ENCODE measurements at places on chromosomes 13 and 19. TPM values are rescaled to one million over a fixed set of nuclear protein-coding genes. Genes with fewer than 3 reads are reported as not detected.
A peak's percentile ranks its signal among the peaks of the same experiment; 100 is the strongest.

The ELSPBP1 gene
- not detected for total RNA-seq

- H3K4me3 ChIP-seq = peak overlapping the region; percentile 58
- H3K27me3 ChIP-seq = no peaks in the 10 kb centered on the region
- H3K36me3 ChIP-seq = no peaks in the 10 kb centered on the region
- peak overlapping the region; percentile 99 for H3K27ac ChIP-seq
Observed at GRCh38 chr19:12783849-12784393, 7.4 kb upstream of the JUNB start.

The ZNF69 gene
- 12.2 TPM for total RNA-seq

The SIGLEC9 gene
- total RNA-seq = 24.8 TPM

- no peak overlapping the region for H3K27ac ChIP-seq
- DNase-seq = no peak
- H3K4me1 ChIP-seq = no peaks in the 10 kb centered on the region
- H3K27me3 ChIP-seq = no peaks in the 10 kb centered on the region
- no peak overlapping the region for H3K4me3 ChIP-seq
Observed at GRCh38 chr19:20186174-20186573, 19.2 kb downstream of the ZNF486 start.

The UHRF1 gene
- 1.3 TPM for total RNA-seq

DNA sequence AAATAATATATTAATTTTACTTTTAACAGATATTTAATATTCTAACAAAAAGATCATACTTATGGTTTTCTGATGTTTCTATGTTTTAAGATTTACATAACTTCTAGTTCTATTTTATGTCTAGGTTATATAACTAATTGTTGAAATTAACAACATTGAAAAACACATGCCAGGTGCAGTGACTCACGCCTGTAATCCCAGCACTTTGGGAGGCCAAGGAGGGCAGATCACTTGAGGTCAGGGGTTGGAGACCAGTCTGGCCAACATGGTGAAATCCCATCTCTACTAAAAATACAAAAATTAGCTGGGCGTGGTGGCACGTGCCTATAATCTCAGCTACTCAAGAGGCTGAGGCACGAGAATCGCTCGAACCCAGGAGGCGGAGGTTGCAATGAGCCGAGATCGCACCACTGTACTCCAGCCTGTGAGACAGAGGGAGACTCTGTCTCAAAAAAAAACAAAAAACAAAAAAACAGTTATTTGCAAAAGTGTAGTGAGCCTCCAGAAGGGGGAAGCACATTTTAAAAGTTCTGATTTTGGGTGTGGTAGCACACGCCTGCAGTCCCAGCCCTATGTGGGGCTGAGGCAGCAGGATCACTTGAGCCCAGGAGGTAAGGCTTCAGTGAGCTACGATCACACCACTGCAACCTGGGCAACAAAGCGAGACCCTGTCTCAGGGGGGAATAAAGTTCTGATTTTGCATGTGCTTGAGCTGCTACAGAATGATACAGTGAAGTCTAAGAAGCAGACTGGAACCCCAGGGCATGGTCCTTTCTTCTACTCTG lies 18.7 kb downstream of the MIPEP start:
- H3K4me3 ChIP-seq = no peak overlapping the region
- H3K27me3 ChIP-seq = no peaks in the 10 kb centered on the region
- no peak for DNase-seq
- peaks cover 26% of the 10 kb centered on the region for H3K4me1 ChIP-seq
- H3K27ac ChIP-seq = no peak overlapping the region

GRCh38 chr13:40213779-40214178 lies 452.7 kb downstream of the FOXO1 start:
- no peak for DNase-seq
- H3K4me1 ChIP-seq = no peaks in the 10 kb centered on the region
- no peak overlapping the region for H3K27ac ChIP-seq
- no peaks in the 10 kb centered on the region for H3K27me3 ChIP-seq
- no peaks in the 10 kb centered on the region for H3K36me3 ChIP-seq

The GGACT gene
- 3.4 TPM for total RNA-seq

GRCh38 chr19:16922592-16922934 lies 33.8 kb downstream of the F2RL3 start:
- no peak overlapping the region for H3K4me3 ChIP-seq
- H3K4me1 ChIP-seq = no peaks in the 10 kb centered on the region
- H3K27me3 ChIP-seq = no peaks in the 10 kb centered on the region
- H3K36me3 ChIP-seq = no peaks in the 10 kb centered on the region
- DNase-seq = no peak

- H3K27me3 ChIP-seq = no peaks in the 10 kb centered on the region
- no peak overlapping the region for H3K27ac ChIP-seq
- no peaks in the 10 kb centered on the region for H3K4me1 ChIP-seq
- no peaks in the 10 kb centered on the region for H3K36me3 ChIP-seq
- H3K4me3 ChIP-seq = no peak overlapping the region
Observed at GRCh38 chr19:22606954-22607652, 27.0 kb upstream of the ZNF492 start.

- H3K4me3 ChIP-seq = no peak overlapping the region
- no peak overlapping the region for H3K27ac ChIP-seq
- no peak for DNase-seq
- no peaks in the 10 kb centered on the region for H3K27me3 ChIP-seq
- no peaks in the 10 kb centered on the region for H3K36me3 ChIP-seq
Observed at GRCh38 chr19:16605553-16605994, 22.4 kb downstream of the MED26 start.

- peak overlapping the region; percentile 80 for H3K4me3 ChIP-seq
- H3K4me1 ChIP-seq = peaks cover 42% of the 10 kb centered on the region
- no peaks in the 10 kb centered on the region for H3K27me3 ChIP-seq
- DNase-seq = peak; percentile 62
Observed at GRCh38 chr13:41457589-41458186, 338 bp downstream of the RGCC start.

GRCh38 chr13:110445183-110445582 lies 116.3 kb downstream of the RAB20 start:
- H3K27me3 ChIP-seq = no peaks in the 10 kb centered on the region
- H3K27ac ChIP-seq = no peak overlapping the region
- no peak for DNase-seq
- H3K4me1 ChIP-seq = peaks cover 12% of the 10 kb centered on the region
- peaks cover 83% of the 10 kb centered on the region for H3K36me3 ChIP-seq
- no peak overlapping the region for H3K4me3 ChIP-seq

The LIN7B gene
- 10.6 TPM for total RNA-seq

GRCh38 chr13:105587786-105588185 lies 947.7 kb downstream of the EFNB2 start:
- no peaks in the 10 kb centered on the region for H3K27me3 ChIP-seq
- no peaks in the 10 kb centered on the region for H3K4me1 ChIP-seq
- no peak for DNase-seq
- no peaks in the 10 kb centered on the region for H3K36me3 ChIP-seq

The ANGPTL8 gene
- total RNA-seq = not detected

The IZUMO2 gene
- not detected for total RNA-seq

DNA sequence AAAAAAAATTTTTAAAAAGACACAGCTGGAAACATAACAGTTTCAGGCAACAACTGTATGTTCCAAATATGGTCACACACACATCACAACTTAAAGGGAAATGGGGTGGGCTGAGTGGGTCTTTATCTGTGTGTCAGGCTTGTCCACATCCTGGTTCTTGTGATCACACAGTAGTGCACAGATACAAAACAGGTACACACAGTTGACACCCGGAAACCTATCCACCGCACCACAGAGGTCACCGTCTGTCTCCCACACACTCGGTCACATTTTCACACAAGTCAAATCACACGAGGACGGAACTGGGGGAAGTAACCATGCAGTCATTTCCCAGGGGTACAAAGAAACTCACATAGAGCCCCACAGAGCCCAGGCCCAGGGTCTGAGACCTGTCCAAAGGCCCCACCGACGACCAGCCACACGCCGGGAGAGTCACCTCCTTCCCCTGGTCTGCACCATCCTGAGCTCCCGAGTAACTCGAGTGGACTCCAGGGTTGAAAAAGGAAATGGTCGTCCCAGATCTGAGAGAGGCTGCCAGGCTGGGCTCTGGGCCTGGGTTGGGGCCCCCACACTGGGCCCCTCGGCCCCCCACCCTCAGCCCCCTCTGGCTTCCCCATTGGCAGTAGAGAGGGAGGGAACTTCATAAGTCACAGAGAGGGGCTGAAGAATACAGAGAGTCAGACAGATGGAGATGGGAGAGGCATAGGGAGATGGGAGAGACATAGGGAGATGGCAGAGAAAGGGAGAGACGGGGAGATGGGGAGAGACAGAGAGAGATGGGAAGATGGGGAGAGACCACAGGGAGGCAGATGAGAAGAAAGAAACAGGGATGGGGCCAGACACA lies 1.3 kb upstream of the PPAN start:
- H3K4me1 ChIP-seq = peaks cover 25% of the 10 kb centered on the region
- no peak for DNase-seq
- H3K27ac ChIP-seq = no peak overlapping the region
- no peaks in the 10 kb centered on the region for H3K27me3 ChIP-seq
- peaks cover 27% of the 10 kb centered on the region for H3K36me3 ChIP-seq
- no peak overlapping the region for H3K4me3 ChIP-seq

Measured in lower lobe of right lung (tissue), 2 donors.